Ovary (tissue), 10 donors: ENCODE measurements at places on chromosomes 7 and 10. TPM values are rescaled to one million over a fixed set of nuclear protein-coding genes. Genes with fewer than 3 reads are reported as not detected.

- DNase-seq, result no peak
- no peaks in the 10 kb centered on the region for H3K36me3 ChIP-seq
- H3K27me3 ChIP-seq, result no peaks in the 10 kb centered on the region
Observed at GRCh38 chr7:150384406-150385301, 5.5 kb downstream of the ZNF775 start.

Gene VSTM2A
- total RNA-seq, result not detected

Gene PILRA
- 1.5 TPM for total RNA-seq

DNA sequence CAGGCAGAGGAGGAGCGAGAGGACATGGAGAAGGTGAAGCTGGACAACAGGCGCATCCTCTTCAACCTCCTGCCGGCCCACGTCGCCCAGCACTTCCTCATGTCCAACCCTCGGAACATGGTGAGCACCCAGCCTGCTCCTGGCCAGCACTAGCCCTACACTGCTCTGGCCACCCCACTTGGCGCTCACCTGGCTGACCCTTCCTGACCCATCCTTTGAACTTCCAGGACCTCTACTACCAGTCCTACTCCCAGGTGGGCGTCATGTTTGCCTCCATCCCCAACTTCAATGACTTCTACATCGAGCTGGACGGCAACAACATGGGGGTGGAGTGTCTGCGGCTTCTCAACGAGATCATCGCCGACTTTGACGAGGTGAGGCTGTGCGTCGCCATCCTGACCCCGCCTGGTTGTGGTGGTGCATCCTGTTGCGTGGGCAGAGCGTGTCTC is 129.2 kb downstream of the ADCY1 start:
- no peak overlapping the region for H3K4me3 ChIP-seq
- H3K27ac ChIP-seq, result no peak overlapping the region
- H3K36me3 ChIP-seq, result no peaks in the 10 kb centered on the region
- no peaks in the 10 kb centered on the region for H3K27me3 ChIP-seq

- H3K36me3 ChIP-seq, result no peaks in the 10 kb centered on the region
- peaks cover 2% of the 10 kb centered on the region for H3K4me1 ChIP-seq
- H3K4me3 ChIP-seq, result no peak overlapping the region
Observed at GRCh38 chr10:68135922-68136792, 26.9 kb downstream of the MYPN start.

DNA sequence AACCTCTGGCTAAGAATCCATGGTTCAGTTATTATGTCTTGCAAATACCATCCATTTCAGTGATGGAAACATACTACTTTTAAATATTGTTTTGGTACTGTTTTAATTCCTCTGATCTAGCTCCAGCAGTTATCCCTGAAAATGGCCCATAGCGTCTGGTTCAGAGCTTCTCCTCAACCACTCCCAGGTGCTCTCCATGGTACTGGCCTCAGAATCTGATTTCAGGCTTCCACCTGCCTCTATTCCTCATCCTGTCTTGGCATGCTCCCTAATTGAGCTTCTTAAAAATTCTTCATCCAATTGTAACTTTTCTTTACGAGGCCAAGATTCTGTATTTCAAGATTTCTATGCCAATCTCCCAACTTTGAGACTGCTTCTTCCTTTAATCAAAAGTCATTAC is 236.3 kb downstream of the HTR7 start:
- no peak overlapping the region for H3K4me3 ChIP-seq
- H3K36me3 ChIP-seq, result no peaks in the 10 kb centered on the region
- no peaks in the 10 kb centered on the region for H3K4me1 ChIP-seq
- no peak for DNase-seq
- H3K27me3 ChIP-seq, result no peaks in the 10 kb centered on the region

DNA sequence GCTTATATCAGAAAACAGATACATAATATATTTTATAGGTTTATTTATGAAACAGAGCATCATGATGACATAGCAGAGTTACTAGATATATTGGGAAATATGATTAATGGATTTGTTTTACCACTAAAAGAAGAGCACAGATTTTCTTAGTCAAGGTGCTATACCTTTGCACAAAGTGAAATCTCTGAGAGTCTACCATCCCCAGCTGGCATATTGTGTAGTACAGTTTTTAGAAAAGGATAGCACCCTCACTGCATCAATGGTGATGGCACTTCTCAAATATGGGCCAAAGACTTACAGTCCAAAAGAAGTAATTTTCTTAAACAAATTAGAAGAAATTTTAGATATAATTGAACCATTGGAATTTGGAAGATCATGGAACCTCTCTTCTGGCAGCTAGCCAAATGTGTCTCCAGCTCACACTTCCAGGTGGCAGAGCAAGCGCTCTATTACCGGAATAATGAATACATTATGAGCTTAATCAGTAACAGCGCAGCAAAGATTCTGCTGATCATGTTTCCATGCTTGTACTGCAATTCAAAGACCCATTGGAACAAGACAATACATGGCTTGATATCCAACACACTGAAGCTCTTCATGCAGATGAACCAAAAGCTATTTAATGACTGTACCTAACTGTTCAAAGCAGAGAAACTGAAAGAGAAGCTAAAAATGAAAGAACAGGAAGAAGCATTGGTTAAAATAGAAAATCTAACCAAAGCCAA is 21.9 kb upstream of the CREB3L2 start:
- H3K27me3 ChIP-seq, result no peaks in the 10 kb centered on the region
- no peaks in the 10 kb centered on the region for H3K36me3 ChIP-seq
- no peak overlapping the region for H3K27ac ChIP-seq
- H3K4me3 ChIP-seq, result no peak overlapping the region

GRCh38 chr10:68095153-68095552 is 14.1 kb upstream of the MYPN start:
- no peak for DNase-seq
- no peaks in the 10 kb centered on the region for H3K36me3 ChIP-seq
- no peak overlapping the region for H3K4me3 ChIP-seq

Gene FGFR2
- 39.5 TPM for total RNA-seq

Gene MSS51
- total RNA-seq, result 3.1 TPM

DNA sequence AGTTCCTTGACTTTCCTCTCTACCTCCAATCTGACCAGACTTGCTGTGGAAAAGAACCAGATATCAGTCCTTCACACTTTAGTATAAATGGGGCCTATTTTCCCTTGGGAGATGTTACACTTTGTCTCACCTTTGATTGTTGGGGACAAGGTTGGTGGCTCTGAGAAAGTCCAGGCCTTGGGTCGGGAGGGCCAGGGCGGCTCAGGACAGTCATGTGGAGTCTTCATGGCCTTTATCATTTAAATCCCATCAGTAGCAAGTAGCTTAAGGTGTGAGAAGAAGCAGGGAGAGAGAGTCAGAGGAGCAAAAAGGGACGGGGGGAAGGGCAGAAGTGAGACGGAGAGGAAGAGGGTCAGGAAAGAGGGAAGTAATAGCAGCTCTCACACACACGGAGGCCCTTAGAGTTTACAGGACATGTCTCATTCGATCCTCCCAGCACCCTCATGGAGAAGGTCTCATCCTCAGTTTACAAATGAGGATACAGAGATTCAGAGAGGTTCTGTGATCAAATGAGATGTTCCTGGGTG is 40.5 kb downstream of the TBATA start:
- DNase-seq, result no peak
- peaks cover 5% of the 10 kb centered on the region for H3K4me1 ChIP-seq
- no peak overlapping the region for H3K4me3 ChIP-seq
- no peaks in the 10 kb centered on the region for H3K36me3 ChIP-seq

DNA sequence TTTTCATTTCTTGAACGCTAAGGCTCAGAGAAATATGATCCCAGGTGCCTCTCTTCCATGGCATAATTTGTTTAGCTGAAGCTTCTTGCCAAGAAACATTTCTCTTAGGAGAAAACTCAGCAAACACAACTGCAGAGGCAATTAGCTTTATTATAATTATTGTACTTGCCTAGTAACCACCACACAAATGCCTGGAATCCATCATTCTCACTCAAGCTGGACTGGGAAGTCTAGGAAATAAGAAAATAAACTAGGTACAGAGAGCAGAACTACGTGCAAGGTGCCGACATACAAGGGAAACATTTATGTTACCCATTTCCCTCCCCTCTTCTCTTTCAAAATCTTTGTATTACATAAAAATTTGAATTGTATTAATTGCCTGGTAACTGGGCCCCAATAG is 15.1 kb downstream of the SLC35B4 start:
- no peak overlapping the region for H3K4me3 ChIP-seq
- no peak for DNase-seq
- H3K27ac ChIP-seq, result no peak overlapping the region
- H3K36me3 ChIP-seq, result no peaks in the 10 kb centered on the region

DNA sequence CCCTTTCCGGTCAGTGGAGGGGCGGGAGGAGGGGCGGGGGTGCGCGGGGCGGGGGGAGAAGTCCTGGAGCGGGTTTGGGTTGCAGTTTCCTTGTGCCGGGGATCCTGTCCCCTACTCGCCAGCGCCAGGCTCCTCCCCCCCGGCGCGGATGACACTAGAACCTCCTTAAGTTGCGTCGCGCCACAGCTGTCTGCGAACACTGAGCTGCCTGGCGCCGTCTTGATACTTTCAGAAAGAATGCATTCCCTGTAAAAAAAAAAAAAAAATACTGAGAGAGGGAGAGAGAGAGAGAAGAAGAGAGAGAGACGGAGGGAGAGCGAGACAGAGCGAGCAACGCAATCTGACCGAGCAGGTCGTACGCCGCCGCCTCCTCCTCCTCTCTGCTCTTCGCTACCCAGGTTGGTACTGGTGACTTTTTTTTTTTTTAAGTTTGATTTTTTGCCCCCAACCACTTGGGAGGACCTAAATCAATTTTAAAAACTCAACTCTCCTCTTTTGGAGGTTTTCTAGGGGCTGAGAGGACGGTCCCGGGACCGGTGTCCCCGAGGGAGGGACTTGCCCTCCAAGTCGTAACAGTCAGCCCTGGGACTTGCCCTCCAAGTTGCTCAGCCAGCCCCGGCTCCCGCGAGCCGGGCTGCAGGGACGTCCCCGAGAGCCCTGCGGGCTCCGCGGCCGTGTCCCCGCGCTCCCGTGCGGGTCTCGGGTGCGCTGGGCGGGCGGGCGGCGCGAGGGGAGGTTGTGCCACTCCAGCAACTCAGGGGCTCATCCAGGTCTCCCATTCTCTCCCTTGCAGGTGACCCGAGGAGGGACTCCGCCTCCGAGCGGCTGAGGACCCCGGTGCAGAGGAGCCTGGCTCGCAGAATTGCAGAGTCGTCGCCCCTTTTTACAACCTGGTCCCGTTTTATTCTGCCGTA is at the start of gene GATA3:
GATA3 (plus strand) TSS at position 195 of the 914 bp plus-strand sequence. CDS start 968 bp downstream, outside the sequence.
- no peak within 1 kb of the TSS for H3K27ac ChIP-seq
- peaks cover 11% of the 10 kb centered on the region for H3K4me1 ChIP-seq
- peak within 1 kb of the TSS; percentile 32 for H3K4me3 ChIP-seq
- H3K36me3 ChIP-seq, result no peaks in the 10 kb centered on the region
